ENCODE measurements at places on chromosomes 1 and 21.

DNA sequence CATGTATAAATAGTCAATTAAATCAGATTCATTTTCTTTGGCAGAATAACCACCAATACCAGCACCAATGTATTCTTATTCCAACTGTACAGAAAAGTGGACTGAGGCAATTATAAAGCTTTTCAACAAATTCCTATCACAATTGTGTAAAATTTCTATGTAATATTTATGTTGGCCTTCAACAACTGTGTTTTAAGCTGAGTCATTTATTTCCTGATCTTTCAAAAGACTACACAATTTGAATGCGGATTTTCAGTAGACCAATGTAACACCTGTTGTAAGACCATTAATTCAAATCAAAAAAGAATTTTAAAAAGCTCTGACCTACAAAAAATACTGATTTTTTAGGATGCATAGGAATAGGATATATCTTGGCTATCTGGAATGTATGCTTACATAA, 25.5 kb downstream of the GPATCH2 start:
- no peak overlapping the region for H3K4me3 ChIP-seq
- no peaks in the 10 kb centered on the region for H3K27me3 ChIP-seq
- no peaks in the 10 kb centered on the region for H3K4me1 ChIP-seq

GRCh38 chr1:48794816-48795215, 18.1 kb upstream of the BEND5 start:
- no peak overlapping the region for H3K4me3 ChIP-seq
- H3K27ac ChIP-seq, result no peak overlapping the region
- no peak for DNase-seq
- peaks cover 33% of the 10 kb centered on the region for H3K4me1 ChIP-seq
- H3K27me3 ChIP-seq, result peaks cover 14% of the 10 kb centered on the region

- no peak overlapping the region for H3K4me3 ChIP-seq
- no peak overlapping the region for H3K27ac ChIP-seq
- no peaks in the 10 kb centered on the region for H3K4me1 ChIP-seq
Measured at GRCh38 chr1:219489636-219490035, 123.3 kb downstream of the ZC3H11B start.

DNA sequence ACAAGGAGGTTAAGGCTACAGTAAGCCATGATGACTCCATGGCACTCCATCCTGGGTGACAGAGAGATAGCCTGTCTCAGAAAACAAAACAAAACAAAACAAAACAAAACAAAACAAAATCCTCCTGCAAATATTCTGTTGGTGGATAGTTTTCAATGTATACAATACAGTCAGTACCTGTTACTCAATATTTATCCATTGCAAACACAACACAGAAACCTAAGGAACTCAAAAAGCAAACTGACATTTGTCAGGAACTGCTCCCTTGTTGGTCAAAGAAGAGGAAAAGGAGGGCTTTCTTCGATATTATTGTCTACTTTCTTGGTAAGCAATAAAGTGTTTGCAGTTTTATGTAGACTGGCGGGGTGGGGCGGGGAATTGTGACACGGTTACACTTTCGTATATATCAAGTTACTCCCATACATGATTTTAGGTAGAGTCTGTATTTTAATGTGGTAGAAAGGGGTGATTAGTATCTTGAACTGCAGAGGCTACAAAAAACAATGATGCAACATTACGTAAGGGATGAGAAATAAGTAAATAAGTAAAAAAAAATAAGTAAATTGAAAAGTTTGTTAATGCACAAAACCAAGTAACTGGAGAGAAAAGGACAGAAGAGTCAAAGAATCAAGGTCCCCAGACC, 31.8 kb downstream of the APP start:
- no peaks in the 10 kb centered on the region for H3K27me3 ChIP-seq
- H3K4me3 ChIP-seq, result no peak overlapping the region
- no peak overlapping the region for H3K27ac ChIP-seq
- peaks cover 9% of the 10 kb centered on the region for H3K36me3 ChIP-seq
- no peak for DNase-seq

DNA sequence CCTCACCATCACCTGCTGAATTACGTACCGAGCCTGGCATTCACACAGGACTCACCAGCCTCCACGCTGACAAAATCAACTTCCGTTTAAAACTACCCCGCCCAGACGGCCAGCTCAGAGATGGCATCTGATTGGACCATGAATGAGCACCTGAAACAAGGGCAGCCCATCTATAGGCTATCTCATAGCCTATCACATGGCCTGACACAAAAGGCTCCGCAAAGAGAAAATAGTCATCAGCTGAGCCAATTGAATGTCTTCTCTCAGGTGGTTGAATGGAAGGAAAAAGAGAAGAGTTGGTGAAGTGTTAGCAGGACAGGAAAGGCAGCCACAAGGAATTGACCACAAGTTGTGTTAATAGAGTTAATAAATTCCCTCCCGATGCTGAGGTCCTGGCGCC, 50.6 kb upstream of the ZC3H12A start:
- H3K27ac ChIP-seq, result no peak overlapping the region
- H3K36me3 ChIP-seq, result no peaks in the 10 kb centered on the region
- no peak overlapping the region for H3K4me3 ChIP-seq

- H3K27ac ChIP-seq, result no peak overlapping the region
- DNase-seq, result no peak
- H3K27me3 ChIP-seq, result no peaks in the 10 kb centered on the region
Measured at GRCh38 chr1:228271701-228272251, 63.9 kb downstream of the OBSCN start.

DNA sequence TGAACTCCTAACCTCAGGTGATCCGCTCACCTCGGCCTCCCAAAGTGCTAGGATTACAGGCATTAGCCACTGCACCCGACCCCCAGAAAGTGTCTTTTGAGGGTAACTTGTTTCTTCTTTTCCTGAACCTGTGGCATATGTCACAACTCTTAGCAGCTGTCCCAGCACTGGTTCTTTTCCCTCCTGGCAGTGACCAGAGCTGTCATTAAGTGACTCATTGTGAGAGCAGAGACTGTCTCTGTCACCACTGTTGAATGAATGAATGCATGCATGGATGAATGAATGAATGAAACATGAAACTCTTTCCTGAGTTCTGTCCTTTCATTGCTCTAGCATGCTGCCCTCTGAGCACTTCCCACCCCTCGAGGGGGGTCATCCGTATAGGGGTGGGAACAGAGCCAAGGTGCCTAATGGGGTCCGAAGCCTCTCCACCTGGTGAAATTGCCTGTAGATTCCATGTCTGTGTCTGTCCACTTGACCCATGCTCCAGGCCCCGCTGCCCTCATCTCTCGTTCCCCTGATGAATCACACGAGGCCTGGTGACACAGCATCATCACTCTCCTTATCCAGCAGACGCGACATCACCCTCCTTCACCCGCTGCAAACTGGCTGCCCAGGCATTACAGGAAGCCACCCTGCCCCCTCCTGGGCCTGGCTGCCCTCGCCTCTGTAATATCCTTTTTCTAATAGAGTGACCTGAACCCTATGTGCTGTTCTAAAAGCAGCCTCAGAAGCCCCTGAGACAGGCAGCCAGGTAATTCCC, 75.0 kb downstream of the IGSF21 start:
- H3K4me1 ChIP-seq, result no peaks in the 10 kb centered on the region
- no peaks in the 10 kb centered on the region for H3K36me3 ChIP-seq
- H3K27ac ChIP-seq, result no peak overlapping the region
- no peak overlapping the region for H3K4me3 ChIP-seq

- DNase-seq, result no peak
- H3K4me1 ChIP-seq, result peaks cover 8% of the 10 kb centered on the region
- H3K4me3 ChIP-seq, result no peak overlapping the region
- no peak overlapping the region for H3K27ac ChIP-seq
Measured at GRCh38 chr1:26493267-26493666, 21.0 kb downstream of the HMGN2 start.

DNA sequence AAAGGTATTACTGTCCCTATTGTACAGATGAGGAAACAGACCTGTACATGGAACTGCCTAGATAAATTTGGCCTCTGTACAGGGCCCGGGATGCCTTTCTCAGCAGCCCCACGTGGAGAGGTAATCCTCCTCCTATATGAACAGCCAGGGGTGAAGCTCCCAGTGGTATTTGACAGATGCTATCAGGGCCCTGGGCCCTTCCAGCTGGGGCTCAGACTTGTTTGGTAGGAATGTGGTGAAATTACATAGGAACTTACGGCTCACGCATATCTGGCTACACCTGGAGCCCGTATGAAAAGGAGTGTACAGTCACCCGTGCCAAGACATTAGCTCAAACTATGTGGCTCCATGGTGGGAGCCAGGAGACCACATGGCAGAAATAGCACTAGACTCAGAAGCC, 24.8 kb upstream of the TCEA3 start:
- no peak overlapping the region for H3K4me3 ChIP-seq
- H3K36me3 ChIP-seq, result no peaks in the 10 kb centered on the region

DNA sequence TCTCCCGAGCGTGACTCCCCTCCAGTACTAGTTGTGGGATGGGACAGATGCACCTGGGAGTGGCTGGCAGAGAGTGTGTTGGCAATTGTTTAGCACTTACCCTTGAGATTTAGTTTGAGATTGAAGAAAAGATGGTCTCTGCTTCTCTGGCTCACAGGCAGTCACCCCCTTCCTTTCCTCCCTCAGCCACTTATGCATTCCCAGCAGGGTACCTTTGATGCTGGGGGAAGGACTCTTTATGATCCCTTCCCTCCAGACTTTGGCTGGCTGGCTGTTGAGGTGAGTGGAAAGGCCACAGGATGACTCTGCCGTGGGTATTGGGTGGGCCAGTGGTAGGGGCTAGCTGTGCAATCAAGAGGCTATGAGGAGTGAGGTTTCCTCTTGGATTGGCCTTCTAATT, 236.8 kb downstream of the CAMTA1 start:
- no peaks in the 10 kb centered on the region for H3K4me1 ChIP-seq
- no peak for DNase-seq
- no peak overlapping the region for H3K27ac ChIP-seq
- no peak overlapping the region for H3K4me3 ChIP-seq
- H3K27me3 ChIP-seq, result no peaks in the 10 kb centered on the region

DNA sequence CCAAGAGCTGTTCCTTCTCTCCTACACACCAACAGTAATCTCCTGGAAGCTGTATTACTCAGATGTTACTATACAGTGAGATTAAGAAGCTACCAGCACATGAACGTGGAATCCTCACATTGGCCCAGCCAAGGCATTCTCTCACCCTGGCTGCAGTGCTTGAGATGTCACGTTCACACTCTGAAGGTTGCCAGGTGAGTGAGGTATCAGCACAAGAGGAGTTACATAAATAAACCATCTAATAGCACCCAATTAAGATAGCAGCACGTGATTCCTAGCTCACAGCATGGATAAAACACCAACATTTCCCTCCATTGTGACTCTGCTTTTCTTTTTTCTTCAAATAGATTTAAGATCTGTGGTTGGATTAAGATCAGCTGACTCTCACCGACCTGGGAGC, 182.8 kb downstream of the PLPP3 start:
- H3K27ac ChIP-seq, result no peak overlapping the region
- H3K4me1 ChIP-seq, result no peaks in the 10 kb centered on the region
- no peak overlapping the region for H3K4me3 ChIP-seq
- no peak for DNase-seq
- H3K27me3 ChIP-seq, result no peaks in the 10 kb centered on the region

GRCh38 chr1:58857680-58858673, 74.1 kb upstream of the JUN start:
- no peaks in the 10 kb centered on the region for H3K27me3 ChIP-seq
- H3K36me3 ChIP-seq, result no peaks in the 10 kb centered on the region
- DNase-seq, result peak; percentile 17
- no peak overlapping the region for H3K4me3 ChIP-seq
- peaks cover 31% of the 10 kb centered on the region for H3K4me1 ChIP-seq
- H3K27ac ChIP-seq, result peak overlapping the region; percentile 83

DNA sequence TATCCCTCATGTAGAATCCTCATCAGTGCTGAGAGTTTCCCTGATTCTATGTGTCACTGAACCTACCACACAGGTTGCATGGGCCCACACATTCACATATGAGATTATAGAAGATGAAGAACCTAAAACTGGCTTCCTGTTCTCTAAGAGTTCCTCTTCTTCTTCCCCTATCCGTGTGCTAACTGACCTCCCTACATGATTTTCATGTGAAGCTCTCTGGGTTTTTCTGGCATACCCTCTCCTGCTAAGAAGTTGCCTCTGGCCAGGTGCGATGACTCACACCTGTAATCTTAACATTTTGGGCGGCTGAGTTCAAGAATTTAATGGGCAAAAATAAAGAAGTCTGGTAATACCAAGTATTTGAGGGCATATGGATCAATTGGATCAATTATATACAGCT, 5.5 kb upstream of the CD244 start:
- H3K27me3 ChIP-seq, result peaks cover 8% of the 10 kb centered on the region
- no peak overlapping the region for H3K27ac ChIP-seq
- H3K4me3 ChIP-seq, result no peak overlapping the region
- DNase-seq, result no peak
- H3K4me1 ChIP-seq, result peaks cover 11% of the 10 kb centered on the region

DNA sequence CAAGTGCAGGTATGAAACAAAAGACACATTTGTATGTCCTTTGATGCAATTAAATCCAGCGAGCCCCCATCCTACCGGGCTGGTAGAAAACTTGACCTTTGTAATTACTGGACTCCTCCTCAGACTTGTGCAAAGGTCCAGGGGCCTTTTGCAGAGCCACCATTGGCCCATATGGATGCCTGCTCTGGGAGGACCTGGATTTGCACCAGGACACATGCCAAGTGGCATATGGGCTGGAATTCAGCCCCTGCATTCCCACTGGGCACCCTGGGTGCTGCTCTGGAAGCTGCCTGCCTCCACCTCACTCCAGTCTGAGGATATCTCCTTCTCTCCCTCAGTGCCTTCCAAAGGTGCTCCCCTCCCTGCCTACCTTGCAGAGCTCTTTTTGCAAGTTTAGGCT, 36.0 kb downstream of the LACTBL1 start:
- H3K27ac ChIP-seq, result no peak overlapping the region
- no peak for DNase-seq
- H3K4me1 ChIP-seq, result no peaks in the 10 kb centered on the region
- no peaks in the 10 kb centered on the region for H3K36me3 ChIP-seq
- no peak overlapping the region for H3K4me3 ChIP-seq

DNA sequence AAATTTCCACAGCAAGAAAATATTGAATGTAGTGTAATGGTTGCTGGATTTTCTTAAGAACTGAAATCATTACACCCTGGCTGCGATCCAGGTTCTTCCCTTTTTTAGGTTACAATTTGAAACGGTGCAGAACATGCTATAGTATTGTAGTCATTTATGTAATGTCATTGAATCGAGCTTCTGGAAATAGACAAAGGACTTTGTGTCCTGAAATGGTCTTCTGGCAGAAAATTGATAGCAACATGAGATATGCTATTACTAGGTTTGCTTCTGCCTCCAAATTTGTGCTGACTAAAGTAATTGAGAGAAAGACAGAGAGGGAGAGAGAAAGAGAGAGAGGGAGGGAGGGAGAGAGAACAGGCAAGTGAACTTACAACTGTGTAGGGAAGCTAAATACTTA, 146.2 kb upstream of the NFIA start:
- H3K27ac ChIP-seq, result no peak overlapping the region
- peaks cover 7% of the 10 kb centered on the region for H3K27me3 ChIP-seq
- no peak overlapping the region for H3K4me3 ChIP-seq
- H3K36me3 ChIP-seq, result no peaks in the 10 kb centered on the region

- no peak overlapping the region for H3K4me3 ChIP-seq
- no peaks in the 10 kb centered on the region for H3K27me3 ChIP-seq
- no peak for DNase-seq
- H3K4me1 ChIP-seq, result no peaks in the 10 kb centered on the region
- H3K36me3 ChIP-seq, result no peaks in the 10 kb centered on the region
Measured at GRCh38 chr1:196030455-196030854, 577.8 kb downstream of the KCNT2 start.
